ENCODE measurements at places on chromosomes 4 and X. TPM values are rescaled to one million over a fixed set of nuclear protein-coding genes. Genes with fewer than 3 reads are reported as not detected.
A peak's percentile ranks its signal among the peaks of the same experiment; 100 is the strongest.

DNA sequence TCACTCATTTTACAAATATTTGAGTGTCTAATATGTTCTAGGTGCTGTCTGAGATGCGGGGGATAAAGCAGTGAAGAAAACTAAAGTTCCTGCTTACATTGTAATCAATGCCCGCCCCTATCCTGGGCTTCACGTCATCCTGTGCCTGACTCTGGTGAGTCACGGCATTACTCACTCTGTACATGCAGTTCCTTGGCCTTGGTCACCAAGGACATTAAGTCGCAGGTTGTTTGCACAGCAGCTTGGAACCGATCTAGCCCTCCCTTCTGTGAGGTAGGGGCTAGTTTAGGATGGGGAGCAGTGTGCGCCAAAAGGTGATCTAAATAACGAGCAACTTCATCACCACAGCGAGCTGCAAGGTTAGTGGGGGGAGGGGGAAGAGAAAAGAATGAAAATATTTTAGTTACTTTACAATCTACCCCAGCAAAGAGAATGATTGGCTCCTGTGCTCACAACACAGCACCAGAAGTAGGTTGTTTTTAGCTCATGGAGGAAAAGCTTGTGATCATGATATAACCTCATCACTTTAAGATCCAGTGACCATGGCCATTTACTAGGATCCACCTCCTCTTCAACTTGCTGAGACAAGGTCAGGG is 48.0 kb upstream of the HDAC8 start:
- no peak for DNase-seq

GRCh38 chr4:53855581-53856250 is 208.7 kb downstream of the CHIC2 start:
- DNase-seq: no peak

DNA sequence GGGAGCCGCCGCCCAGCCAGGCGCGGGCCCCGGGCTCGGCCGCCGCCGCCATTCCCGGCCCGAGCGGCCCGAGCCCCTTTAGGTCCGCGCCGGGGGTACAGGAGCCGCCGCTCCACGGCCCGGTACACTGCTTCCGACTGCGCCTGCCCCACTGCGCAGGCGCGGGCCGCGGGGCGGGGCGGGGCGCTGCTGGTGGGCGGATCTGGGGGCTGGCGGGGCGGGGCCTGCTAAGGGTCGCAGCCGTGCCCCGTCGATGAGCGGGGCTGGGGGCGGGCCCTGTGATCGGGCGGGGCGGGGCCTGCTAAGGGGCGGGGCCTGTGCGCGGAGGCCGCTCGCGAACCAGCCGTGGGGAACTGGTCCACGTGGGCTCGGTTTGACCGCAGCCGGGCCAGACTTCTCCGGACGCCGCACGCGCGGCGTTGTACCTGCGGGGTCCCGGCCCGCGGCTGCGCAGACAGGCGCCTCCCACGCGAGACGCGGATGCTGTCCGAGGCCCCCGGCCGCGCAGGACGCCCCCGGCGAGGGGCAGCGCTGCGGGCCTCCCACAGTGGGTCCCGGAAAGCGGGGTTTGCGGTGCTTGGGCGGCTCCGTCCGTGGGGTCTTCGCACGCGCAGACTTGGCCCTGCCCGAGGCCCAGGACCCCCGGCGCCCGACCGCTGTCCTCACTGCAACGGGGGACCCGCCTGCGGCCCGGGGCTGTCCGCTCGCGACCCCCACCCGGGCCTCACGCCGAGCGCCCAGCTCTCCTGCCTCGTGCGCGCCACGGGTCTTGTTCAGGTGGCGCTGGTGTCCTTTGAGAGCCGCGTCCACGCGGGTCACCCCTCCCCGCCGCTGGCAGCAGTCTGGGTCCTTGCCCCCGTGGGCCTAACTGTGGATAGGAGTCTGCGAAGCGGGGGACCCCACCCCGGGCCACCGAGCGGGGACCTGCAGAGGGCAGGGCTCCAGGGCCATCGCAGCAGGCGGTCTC is at the start of gene DGKQ:
DGKQ (minus strand) TSS at position 139 of the 967 bp plus-strand sequence; CDS start at position 52, 87 bp downstream.
- peak; percentile 93 for DNase-seq

- no peak for DNase-seq
Measured at GRCh38 chrX:15853586-15854079, 980 bp downstream of the AP1S2 start.

ZXDB gene
- 8.9 TPM for total RNA-seq
